Lower leg skin (tissue), 4 donors: ENCODE measurements at places on chromosomes 16 and 17.

DNA sequence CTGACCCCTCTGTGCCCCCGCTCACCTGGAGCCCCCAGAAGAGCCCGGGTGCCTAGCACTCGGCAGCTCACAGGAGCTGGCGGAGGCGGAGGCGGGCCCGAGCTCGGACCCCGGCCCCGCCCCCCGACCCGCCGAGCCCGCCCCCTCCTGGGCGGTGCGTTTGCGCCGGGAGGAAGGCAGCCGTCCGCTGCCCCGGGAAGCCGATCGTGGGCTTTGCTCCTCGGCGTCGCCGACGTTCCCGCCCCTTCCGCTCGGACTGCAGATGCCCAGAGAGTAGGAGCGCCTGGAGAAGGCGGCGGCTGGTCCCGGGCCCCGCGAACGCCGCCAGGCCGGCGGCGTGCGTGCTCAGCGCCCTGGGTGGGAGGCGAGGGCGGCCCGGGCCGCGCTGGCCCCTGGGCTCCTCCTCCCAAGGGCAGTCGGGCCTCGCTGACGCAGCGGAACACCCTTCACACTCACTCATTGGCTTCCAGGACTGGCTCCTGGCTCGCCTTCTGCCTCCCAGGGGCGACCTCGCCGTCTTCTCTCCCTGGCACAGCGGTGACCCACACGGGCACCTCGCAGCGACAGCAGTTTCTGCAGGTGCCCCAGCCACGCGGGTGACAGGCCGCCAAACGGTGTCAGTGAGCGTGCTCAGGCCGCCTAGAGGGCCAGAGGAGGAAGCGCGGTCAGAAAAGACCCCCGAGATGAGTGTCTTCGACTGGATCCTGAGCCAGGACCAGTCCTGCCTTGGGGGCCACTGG lies at the start of gene PLSCR3:
PLSCR3 (minus strand) TSS at position 74 of the 740 bp plus-strand sequence. CDS start 415 bp downstream, outside the sequence.
- DNase-seq, result peak; percentile 73

DNA sequence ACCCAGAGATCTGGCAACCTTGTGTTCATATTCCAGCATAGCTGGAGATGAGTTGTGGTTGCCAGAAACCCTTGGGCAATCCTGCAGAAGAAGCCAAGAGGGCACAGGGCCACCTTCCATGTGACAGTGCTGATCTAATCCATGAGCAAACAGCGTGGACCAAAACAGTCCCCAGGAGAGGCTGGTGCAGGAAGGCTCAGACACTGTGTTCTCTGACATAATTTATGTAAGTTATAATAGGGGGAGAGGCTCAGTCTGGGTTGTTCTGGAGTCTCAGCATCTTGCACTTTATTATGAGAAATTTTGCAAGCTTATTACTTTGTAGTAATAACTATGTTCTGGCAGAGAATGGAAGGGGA lies 273.9 kb downstream of the HAPSTR1 start:
- peak; percentile 97 for DNase-seq

DNA sequence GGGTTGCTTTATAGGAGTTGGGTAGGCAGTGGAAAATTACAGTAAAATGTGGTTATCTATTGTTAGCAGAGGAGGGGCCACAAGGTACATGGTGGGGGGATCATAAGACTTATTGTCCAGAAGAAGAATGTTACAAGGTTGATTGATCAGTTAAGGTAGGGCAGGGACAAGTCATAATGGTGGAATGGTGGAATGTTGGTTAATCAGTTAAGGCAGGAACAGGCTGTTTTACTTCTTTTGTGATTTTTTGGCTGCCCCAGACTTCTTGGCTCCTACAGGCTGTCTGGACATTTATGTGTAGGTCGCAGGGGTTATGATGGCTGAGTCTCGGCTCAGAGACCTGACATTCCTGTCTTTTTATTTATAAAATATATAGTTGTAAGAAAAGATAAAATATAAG lies 2277.1 kb downstream of the TP53TG3F start:
- no peak for DNase-seq

GRCh38 chr17:68860941-68861340 lies 94.3 kb downstream of the ABCA8 start:
- no peak for DNase-seq

- no peak for DNase-seq
Measured at GRCh38 chr17:33688771-33689170, 395.7 kb upstream of the ASIC2 start.

DNA sequence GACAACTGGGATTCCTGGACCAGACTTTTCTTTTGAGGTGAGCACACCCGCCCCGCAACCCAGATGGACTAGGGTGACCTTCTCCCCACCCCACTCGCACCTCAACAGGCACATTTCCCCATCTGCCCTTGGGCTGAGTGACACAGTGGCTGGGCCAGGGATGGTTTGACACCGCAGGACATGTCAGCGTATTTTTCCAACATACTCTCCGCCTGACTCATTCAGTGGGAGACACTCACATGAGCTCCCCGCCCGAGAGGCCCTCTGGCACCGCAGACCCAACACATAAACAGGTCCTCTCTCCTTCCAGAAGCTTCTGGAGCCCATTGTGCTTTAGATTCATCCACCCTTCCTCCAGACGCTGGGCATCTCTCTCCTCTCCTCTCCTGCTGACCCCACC lies 69.4 kb downstream of the ZDHHC7 start:
- DNase-seq, result peak; percentile 91

DNA sequence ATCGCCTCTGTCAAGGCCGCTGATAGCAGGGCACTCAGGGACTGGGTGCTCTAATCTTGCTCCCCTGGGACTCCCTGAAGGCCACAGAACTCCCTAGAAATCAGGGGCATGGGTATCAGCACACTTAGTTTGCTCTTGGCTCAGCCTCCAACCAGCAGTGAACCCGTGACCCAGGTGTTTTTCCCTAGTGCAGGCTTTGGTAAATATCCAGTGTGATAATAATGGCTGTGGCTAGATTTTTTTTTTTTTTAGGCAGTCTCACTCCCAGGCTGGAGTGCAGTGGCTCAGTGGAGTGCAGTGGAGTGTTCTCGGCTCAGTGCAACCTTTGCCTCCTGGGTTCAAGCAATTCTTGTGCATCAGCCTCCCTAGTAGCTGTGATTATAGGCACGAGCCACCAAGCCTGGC lies 10.3 kb downstream of the NUPR1 start:
- DNase-seq, result no peak

DNA sequence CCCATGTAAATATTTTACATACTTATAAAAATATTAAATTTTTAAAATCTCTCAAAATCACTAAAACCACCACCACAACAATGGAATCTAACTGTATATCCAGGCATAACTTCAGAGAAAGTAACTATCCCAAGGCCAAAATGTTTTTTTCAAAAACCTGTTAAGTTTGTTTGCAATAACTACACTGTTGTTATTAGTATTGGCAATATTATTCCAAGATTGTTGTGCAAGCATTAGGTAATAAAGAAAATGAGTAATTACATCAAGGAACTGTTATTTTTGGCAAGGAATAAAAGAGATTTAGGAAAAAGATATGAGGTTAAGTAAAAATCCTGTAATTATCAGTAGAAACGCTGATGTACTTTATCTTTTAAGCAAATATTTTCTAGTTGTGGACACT lies 3.4 kb upstream of the KRTAP4-12 start:
- no peak for DNase-seq

DNA sequence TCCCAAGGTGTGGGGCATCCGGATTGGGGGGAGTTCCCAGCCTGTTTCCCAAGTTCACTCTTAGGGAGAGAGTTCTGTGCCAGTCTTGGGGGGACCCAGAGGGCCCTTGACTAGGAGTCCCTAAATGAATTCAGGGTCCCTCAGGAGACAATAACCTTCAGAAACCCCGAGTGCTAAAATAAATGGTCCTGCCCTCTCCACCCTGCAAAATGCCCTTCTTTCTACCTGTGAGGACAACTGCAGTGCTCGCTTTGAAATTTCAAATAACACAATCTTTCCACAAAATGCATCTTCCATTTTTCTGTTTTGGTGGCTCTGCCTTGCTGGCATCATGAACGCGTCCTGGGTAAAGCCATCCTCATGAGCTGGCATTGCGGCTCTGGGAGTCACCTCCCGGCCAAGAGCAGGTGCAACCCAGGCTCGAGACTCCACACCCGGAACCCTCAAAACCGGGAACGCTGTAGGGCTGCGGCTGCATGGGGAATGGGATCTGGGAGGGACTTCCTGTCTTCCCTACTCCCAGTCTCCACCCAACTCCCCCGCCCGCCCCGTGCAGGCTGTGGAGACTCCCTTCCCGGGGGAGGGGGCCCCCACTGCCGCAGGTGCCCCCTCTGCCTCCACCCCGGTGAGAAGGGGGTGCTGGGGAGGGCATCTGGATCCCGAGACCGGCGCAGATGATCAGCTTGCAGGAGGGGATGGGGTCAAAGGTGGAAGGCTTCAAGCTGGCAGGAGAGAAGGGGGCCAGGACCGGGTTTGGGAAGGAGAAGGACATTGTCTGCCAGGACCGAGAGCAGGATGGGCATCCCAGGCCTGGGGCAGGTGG lies at the start of gene ZNF205:
ZNF205 (plus strand) TSS at position 529 of the 823 bp plus-strand sequence. CDS start 845 bp downstream, outside the sequence.
- DNase-seq, result peak; percentile 64

DNA sequence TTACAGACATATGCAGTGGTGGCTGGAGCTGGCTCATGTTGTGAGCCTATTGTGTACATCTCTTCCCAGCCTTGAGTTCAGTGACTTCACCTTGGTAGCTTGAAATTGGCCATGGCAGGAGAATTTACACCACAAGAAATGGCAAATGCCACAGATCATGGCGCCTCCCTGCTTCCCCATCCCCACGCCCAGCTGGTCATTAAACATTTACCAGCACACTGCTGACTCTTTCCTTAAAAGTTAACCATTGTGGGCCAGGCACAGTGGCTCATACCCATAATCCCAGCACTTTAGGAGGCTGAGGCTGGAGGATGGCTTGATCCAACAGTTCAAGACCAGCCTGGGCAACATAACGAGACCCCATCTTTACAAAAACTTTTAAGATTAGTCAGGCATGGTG lies 22.6 kb upstream of the ITGB4 start:
- DNase-seq, result no peak

DNA sequence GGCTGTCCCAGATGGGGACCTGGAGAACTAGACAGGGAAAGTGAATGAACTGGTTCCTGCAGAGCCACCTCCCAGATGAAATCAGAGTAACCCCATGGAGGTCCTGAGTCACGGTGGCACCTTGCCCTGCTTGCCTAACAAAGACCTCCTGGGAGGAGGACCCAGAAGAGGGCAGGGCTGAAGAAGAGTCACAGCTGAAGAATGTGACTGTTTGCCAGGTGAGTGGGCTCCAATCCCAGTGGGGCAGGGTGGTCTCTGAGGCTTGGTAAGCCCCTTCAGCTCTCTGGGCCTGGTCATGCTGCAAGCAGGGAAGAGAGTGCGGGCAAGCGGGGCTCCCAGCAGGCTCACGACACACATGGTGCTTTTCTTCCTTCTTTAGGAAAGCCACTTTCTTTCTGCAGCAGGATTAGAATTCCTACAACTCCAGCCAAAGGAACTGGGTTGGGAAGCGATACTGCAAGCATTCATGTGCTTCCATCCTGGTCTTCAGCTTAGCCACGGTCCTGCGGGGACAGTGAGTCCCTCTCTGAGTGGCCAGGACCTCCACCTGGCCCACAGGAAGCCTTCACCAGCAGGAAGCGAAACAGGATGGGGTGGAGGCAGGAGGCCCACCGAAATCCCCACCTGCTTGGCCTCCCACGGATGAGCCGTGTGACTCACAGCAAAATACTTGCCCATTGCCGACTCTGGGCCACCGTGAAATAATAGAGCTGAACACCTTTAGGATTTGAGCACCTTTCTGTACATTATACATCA lies 4.3 kb downstream of the C16orf74 start:
- peak; percentile 58 for DNase-seq
